Uterus (tissue), 4 donors: ENCODE measurements at places on chromosomes 16 and 17. TPM values are rescaled to one million over a fixed set of nuclear protein-coding genes. Genes with fewer than 3 reads are reported as not detected.

DNA sequence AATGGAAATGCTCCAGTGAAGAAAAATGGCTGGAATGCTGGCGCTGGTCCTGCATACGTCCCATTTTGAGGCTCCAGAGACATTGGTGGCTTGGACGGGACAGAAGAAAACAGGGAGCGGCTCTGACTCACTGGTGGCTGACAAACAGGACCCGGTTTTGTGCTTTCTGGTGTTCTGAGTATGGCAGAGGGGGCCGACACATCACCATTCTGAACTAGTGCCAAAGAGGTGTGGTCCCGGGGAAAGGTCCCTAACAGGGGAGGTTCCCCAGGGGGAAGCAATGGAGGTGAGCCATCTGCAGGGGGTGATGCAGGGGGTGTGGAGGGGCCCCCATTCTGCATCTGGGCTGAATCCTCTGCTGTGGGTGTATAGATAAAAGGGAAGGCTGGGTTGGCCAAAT, 8.3 kb downstream of the ANKRD40 start:
- no peaks in the 10 kb centered on the region for H3K27me3 ChIP-seq
- no peak overlapping the region for H3K4me3 ChIP-seq
- no peak for DNase-seq
- H3K36me3 ChIP-seq, result no peaks in the 10 kb centered on the region
- no peak overlapping the region for H3K27ac ChIP-seq
- H3K4me1 ChIP-seq, result no peaks in the 10 kb centered on the region

- H3K36me3 ChIP-seq, result no peaks in the 10 kb centered on the region
- H3K27ac ChIP-seq, result no peak overlapping the region
- H3K4me1 ChIP-seq, result no peaks in the 10 kb centered on the region
- DNase-seq, result no peak
- no peak overlapping the region for H3K4me3 ChIP-seq
Observed at GRCh38 chr16:75621170-75621477, 2.0 kb downstream of the ADAT1 start.

- H3K27me3 ChIP-seq, result no peaks in the 10 kb centered on the region
- no peaks in the 10 kb centered on the region for H3K36me3 ChIP-seq
- no peaks in the 10 kb centered on the region for H3K4me1 ChIP-seq
Observed at GRCh38 chr16:77937473-77938149, 84.7 kb upstream of the CLEC3A start.

DNA sequence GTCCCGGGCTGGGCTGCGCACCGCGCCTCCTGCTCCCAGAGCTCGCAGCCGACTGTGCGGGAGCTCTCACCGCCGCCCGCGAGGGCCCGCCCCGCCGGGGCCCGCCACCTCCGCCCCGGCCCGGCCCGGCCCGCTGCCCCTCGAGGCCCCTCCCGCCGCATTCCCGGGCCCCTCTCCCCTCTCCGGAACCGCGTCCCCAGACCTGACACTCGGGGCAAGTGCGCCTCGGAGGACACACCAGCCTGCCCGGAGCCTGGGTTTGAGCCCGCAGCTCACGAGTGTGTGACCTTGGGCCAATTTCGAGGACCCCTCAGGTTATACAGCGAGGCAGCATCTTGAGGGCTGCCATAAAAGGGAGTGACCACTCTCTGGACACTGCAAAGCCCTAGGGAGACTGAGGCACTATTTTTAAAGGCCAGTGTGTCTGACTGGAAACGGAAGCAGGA, 2.0 kb upstream of the GRIN2C start:
- DNase-seq, result no peak
- H3K27ac ChIP-seq, result no peak overlapping the region
- no peaks in the 10 kb centered on the region for H3K36me3 ChIP-seq
- H3K4me1 ChIP-seq, result no peaks in the 10 kb centered on the region
- no peak overlapping the region for H3K4me3 ChIP-seq
- peaks cover 18% of the 10 kb centered on the region for H3K27me3 ChIP-seq

GRCh38 chr17:4304417-4305027, 40.7 kb upstream of the ANKFY1 start:
- no peaks in the 10 kb centered on the region for H3K27me3 ChIP-seq
- H3K27ac ChIP-seq, result no peak overlapping the region
- no peak overlapping the region for H3K4me3 ChIP-seq
- H3K36me3 ChIP-seq, result no peaks in the 10 kb centered on the region
- DNase-seq, result peak; percentile 46

GRCh38 chr16:80948886-80949493, 57.7 kb downstream of the CMC2 start:
- no peak for DNase-seq
- H3K27ac ChIP-seq, result no peak overlapping the region
- no peaks in the 10 kb centered on the region for H3K4me1 ChIP-seq
- no peaks in the 10 kb centered on the region for H3K27me3 ChIP-seq
- no peaks in the 10 kb centered on the region for H3K36me3 ChIP-seq

- DNase-seq, result no peak
- no peak overlapping the region for H3K27ac ChIP-seq
- no peak overlapping the region for H3K4me3 ChIP-seq
- H3K36me3 ChIP-seq, result no peaks in the 10 kb centered on the region
Observed at GRCh38 chr17:14161419-14161818, 75.2 kb downstream of the CDRT15 start.

- DNase-seq, result peak; percentile 37
- no peak overlapping the region for H3K4me3 ChIP-seq
- peak overlapping the region; percentile 69 for H3K27ac ChIP-seq
- no peaks in the 10 kb centered on the region for H3K27me3 ChIP-seq
- H3K36me3 ChIP-seq, result no peaks in the 10 kb centered on the region
Observed at GRCh38 chr17:19613979-19614378, 34.6 kb upstream of the ALDH3A2 start.

DNA sequence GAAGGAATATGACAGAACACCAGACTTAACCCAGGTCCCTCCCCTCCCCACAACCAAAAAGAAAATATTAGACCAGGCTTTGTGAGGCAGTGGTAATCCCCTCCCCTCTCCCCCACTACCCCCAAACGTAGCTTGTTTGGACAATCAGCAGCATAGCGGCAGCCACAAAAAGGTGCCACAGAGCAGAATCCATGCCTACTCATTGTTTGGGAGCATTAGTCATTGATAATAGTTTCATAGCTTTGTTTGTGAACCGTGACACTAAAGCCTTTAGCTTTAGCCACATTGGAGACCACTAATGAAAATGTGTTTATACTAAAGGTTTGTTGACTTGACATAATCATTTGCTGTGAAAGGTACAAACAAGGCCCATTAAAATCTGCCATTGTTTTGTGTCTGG, 65.1 kb downstream of the NUP93 start:
- H3K27me3 ChIP-seq, result no peaks in the 10 kb centered on the region
- no peaks in the 10 kb centered on the region for H3K36me3 ChIP-seq

DNA sequence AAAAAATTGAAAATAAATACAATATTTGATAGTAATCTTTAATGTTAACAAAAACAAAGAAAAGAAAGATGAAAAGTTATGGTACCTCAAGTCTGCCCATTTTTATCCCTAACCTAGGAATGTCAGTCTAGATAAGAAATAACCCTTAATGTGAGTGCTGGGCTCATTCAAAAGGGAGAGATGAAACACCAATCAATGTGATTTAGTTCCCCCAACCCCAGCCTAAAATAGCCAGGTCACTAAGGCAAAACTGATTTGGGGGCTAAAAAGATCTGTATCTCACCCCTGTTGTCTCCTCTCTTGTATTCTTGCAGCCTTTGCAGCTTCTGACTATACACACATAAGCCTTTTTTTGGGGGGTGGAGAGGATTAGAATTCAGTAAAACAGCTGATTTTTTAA, 3.2 kb upstream of the IGF2BP1 start:
- H3K4me1 ChIP-seq, result peaks cover 7% of the 10 kb centered on the region
- DNase-seq, result no peak
- peaks cover 97% of the 10 kb centered on the region for H3K27me3 ChIP-seq
- no peak overlapping the region for H3K27ac ChIP-seq

DNA sequence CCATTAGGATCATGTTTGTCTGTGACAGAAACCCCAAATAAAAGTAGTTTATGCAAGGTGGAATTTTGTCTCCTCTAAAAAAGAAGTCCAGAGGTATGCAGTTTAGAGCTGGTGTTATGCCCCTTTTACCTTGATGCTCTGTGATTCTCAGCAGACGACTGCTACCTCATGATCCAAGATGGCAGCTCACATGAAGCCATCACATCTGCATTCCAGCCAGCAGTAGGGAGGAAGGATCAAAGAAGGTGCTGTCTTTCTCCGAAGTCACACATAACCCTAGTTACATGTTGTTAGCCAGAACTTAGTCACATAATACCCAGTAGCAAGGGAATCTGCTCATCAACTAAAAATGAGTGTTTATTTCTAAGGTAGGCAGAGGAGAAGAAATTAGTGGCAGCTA, 135.7 kb upstream of the HS3ST2 start:
- H3K36me3 ChIP-seq, result no peaks in the 10 kb centered on the region
- H3K4me1 ChIP-seq, result no peaks in the 10 kb centered on the region
- no peak for DNase-seq
- H3K4me3 ChIP-seq, result no peak overlapping the region

The ARHGAP27 gene
- total RNA-seq, result 21.6 TPM

The FLYWCH1 gene
- 62.3 TPM for total RNA-seq

The ATP1B2 gene
- 6.6 TPM for total RNA-seq

The CCL22 gene
- total RNA-seq, result not detected

The P4HB gene
- total RNA-seq, result 199 TPM

The KRTAP9-2 gene
- not detected for total RNA-seq

The MEOX1 gene
- total RNA-seq, result 14.7 TPM
